ENCODE measurements at places on chromosomes 4 and X. TPM values are rescaled to one million over a fixed set of nuclear protein-coding genes. Genes with fewer than 3 reads are reported as not detected.

The EFHC2 gene
- 0.12 TPM for total RNA-seq

The GPRASP3 gene
- total RNA-seq = 2.4 TPM

DNA sequence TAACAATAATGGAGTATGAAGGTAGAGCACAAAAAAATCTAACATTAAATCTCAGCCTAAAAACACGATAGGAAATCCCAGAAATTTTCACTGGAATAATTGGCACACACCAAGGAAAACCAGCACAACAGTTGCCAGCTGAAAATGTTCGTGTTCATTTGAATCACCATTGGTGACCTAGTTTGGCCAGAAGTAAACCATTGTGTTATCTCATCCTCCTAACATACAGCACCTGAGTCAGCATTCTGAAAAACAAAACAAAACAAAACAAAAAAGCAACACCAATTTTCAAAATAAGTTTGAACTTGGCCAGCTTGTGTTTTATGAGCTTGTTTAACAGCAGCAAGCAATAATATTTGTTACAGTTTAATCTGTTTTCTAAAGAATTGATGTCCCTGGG lies 41.1 kb downstream of the UCHL1 start:
- H3K4me1 ChIP-seq = no peaks in the 10 kb centered on the region
- no peak overlapping the region for H3K4me3 ChIP-seq
- no peak overlapping the region for H3K27ac ChIP-seq
- no peak for DNase-seq
- H3K27me3 ChIP-seq = no peaks in the 10 kb centered on the region

The ZNF674 gene
- 2.8 TPM for total RNA-seq

DNA sequence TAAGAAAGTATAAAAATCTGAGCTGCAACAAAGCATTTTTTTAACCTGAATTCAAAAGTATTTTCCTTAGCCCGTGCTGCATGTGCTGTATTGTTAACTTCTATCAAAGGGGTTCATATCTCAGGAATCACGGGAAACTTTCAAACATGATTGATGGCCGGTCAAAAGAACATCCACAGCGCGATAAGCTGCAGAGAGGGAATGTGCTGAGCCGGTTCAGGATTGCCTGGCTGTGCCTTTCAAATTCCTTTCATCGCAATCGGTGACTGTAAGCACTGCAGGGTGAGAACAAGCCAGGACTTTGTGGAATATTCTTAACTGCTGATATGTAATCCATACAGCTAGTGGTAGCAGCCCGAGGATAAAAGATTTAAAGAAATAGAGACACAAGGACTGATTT lies 210.9 kb upstream of the NOCT start:
- H3K36me3 ChIP-seq = no peaks in the 10 kb centered on the region
- peaks cover 34% of the 10 kb centered on the region for H3K27me3 ChIP-seq
- H3K27ac ChIP-seq = no peak overlapping the region
- no peaks in the 10 kb centered on the region for H3K4me1 ChIP-seq

DNA sequence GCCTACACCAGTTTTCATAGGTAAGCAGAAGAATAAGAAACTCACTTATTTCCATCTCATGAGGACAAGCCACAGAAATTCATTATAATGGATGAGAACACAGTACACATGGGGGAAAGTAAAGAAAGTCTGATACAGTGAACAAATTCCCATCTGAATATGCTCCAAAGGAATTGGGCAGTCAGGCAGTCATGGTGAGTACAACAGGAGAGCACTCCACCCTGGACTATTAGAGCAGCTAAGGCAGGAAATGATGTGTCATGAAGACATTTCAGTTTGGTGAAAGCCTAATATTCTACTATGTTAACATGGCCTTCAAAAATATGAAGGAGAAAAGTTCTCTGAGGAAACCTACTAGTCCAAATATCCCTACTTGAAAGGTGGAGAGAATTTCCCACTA lies 92.0 kb upstream of the PRDX4 start:
- no peaks in the 10 kb centered on the region for H3K36me3 ChIP-seq
- H3K27ac ChIP-seq = no peak overlapping the region
- peaks cover 2% of the 10 kb centered on the region for H3K27me3 ChIP-seq
- no peak overlapping the region for H3K4me3 ChIP-seq

- no peak for DNase-seq
- no peaks in the 10 kb centered on the region for H3K27me3 ChIP-seq
- H3K4me3 ChIP-seq = no peak overlapping the region
- peaks cover 10% of the 10 kb centered on the region for H3K4me1 ChIP-seq
- peaks cover 2% of the 10 kb centered on the region for H3K36me3 ChIP-seq
Observed at GRCh38 chr4:70759627-70760026, 37.9 kb downstream of the RUFY3 start.

- H3K4me1 ChIP-seq = no peaks in the 10 kb centered on the region
- H3K27ac ChIP-seq = no peak overlapping the region
- no peak overlapping the region for H3K4me3 ChIP-seq
- no peaks in the 10 kb centered on the region for H3K36me3 ChIP-seq
Observed at GRCh38 chr4:153126137-153126536, 78.1 kb upstream of the TRIM2 start.

- H3K4me1 ChIP-seq = no peaks in the 10 kb centered on the region
- H3K27ac ChIP-seq = no peak overlapping the region
- no peaks in the 10 kb centered on the region for H3K36me3 ChIP-seq
- no peak overlapping the region for H3K4me3 ChIP-seq
Observed at GRCh38 chr4:13963601-13964000, 336.1 kb upstream of the BOD1L1 start.

DNA sequence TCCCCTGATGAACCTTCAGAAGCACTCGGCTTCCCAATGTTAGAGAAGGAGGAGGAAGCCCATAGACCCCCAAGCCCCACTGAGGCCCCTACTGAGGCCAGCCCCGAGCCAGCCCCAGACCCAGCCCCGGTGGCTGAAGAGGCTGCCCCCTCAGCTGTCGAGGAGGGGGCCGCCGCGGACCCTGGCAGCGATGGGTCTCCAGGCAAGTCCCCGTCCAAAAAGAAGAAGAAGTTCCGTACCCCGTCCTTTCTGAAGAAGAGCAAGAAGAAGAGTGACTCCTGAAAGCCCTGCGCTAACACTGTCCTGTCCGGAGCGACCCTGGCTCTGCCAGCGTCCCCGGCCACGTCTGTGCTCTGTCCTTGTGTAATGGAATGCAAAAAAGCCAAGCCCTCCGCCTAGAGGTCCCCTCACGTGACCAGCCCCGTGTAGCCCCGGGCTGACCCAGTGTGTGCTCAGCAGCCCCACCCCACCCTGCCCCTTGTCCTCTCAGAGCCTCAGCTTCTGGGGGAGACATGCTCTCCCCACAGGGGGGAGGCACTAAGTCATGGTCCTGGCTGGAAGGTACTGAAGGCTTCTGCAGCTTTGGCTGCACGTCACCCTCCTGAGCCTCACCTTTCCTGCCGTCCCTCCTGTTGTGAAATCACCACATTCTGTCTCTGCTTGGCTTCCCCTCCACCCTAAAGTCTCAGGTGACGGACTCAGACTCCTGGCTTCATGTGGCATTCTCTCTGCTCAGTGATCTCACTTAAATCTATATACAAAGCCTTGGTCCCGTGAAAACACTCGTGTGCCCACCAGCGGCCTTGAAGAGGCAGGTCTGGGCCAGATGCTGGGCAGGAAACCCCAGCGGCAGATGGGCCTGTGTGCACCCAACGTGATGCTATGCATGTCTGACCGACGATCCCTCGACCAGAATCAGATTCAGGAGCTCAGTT lies 34.7 kb downstream of the NOP14 start:
- no peak overlapping the region for H3K4me3 ChIP-seq
- DNase-seq = no peak
- H3K36me3 ChIP-seq = peaks cover 38% of the 10 kb centered on the region
- no peaks in the 10 kb centered on the region for H3K27me3 ChIP-seq
